Esophagus muscularis mucosa (tissue), 4 donors: ENCODE measurements at places on chromosomes 2 and 18. TPM values are rescaled to one million over a fixed set of nuclear protein-coding genes. Genes with fewer than 3 reads are reported as not detected.

Gene CHMP1B
- total RNA-seq, result 50.9 TPM

GRCh38 chr2:159921752-159922404 is 123.9 kb upstream of the CD302 start:
- peaks cover 5% of the 10 kb centered on the region for H3K27me3 ChIP-seq
- no peaks in the 10 kb centered on the region for H3K36me3 ChIP-seq
- no peak for DNase-seq

Gene SERPINB10
- not detected for total RNA-seq

GRCh38 chr2:177529166-177529565 is 136.6 kb downstream of the AGPS start:
- no peak overlapping the region for H3K4me3 ChIP-seq
- DNase-seq, result no peak
- H3K4me1 ChIP-seq, result no peaks in the 10 kb centered on the region
- H3K27ac ChIP-seq, result no peak overlapping the region
- no peaks in the 10 kb centered on the region for H3K27me3 ChIP-seq
- H3K36me3 ChIP-seq, result no peaks in the 10 kb centered on the region

- H3K4me1 ChIP-seq, result no peaks in the 10 kb centered on the region
- DNase-seq, result no peak
- no peaks in the 10 kb centered on the region for H3K27me3 ChIP-seq
- no peak overlapping the region for H3K27ac ChIP-seq
- no peaks in the 10 kb centered on the region for H3K36me3 ChIP-seq
- no peak overlapping the region for H3K4me3 ChIP-seq
These were observed 156.2 kb upstream of the CELF4 start for GRCh38 chr18:37721544-37722522.
